ENCODE measurements at places on chromosomes 3 and 15.

- peak; percentile 51 for DNase-seq
These were observed 72.9 kb downstream of the CLASP2 start for GRCh38 chr3:33645060-33645647.

DNA sequence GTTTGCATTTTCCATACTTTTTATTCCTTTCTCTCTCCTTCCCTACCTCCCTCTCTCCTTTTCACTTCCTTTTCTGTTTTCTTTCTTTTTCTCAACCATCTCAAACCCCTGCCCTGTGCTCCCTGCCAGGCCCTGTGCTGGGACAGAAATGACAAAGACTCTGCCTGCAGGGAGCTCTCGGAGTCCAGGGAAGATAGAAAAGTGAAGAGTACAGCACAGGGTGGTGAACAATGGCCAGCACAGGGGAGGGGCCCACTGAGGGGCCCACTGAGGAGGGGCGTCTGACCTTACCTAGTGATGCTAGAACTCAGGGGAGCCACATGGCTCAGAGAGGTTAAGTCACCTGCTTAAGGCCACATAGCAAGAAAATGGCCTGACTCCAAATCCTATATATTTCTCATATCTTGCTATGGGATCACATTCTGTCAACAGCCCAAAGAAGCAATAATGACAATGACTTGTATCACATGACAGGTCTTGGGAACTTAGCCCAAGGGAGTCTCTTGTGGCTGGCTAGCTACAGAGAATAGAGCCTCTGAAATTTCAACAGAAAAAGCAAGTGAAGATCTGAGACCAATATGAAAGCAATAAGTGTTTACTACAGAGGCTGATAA lies 44.3 kb upstream of the ATP2B2 start:
- no peak for DNase-seq

GRCh38 chr3:78791753-78792152 lies 976.0 kb downstream of the ROBO1 start:
- DNase-seq: no peak

GRCh38 chr15:25671132-25671531 lies 192.0 kb downstream of the ATP10A start:
- no peak for DNase-seq

- no peak for DNase-seq
These were observed 363.7 kb upstream of the RGMA start for GRCh38 chr15:93452537-93453211.

DNA sequence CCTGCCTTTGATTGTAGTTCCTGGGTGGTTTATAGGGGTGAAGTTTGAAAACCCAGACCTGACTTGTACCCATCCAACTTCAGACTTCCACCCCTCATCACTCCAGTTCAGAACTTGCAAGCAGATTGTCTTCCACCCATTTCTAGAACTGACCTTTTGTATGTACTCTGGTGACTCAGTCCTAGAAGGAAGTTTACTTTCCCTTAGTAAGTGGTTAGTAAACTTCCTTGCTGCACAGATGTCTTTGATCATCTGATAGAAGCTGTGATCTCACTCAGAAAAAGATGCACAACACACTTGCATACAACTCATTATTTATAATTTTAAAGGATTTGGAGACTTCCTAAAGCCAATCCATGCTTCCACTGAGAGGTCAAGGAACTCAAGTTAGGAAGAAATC lies 368.0 kb downstream of the MFSD1 start:
- DNase-seq: no peak

GRCh38 chr15:30859091-30859874 lies 44.4 kb upstream of the FAN1 start:
- DNase-seq: peak; percentile 8

GRCh38 chr15:62793752-62794144 lies 248.8 kb upstream of the TPM1 start:
- DNase-seq: no peak

DNA sequence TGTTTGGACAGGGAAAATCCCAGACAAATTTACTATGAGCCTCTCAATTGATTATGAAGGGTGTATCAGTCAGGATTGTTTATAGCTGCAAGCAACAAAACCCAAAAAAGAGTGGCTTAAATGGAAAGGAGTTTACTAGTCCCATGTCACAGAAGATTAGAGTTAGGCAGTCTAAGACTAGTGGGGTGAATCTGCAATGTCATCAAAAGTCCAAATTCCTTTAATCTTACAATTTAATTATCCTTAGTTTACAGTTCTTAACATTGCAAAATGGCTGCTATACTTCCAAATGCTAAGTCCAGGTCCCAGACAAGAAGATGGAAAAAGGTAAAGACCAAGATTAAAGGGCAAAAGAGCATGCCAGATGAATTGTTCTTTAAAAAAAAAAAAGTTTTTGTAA lies 143.6 kb downstream of the CD47 start:
- no peak for DNase-seq

- DNase-seq: no peak
These were observed 1.8 kb upstream of the CSPG5 start for GRCh38 chr3:47580481-47580880.

- no peak for DNase-seq
These were observed 349.3 kb upstream of the THRB start for GRCh38 chr3:24843955-24844354.

GRCh38 chr15:25051399-25052154 lies 96.8 kb downstream of the SNRPN start:
- no peak for DNase-seq

Measured in putamen (tissue), 1 donor.